ENCODE measurements at places on chromosomes 13 and 19. TPM values are rescaled to one million over a fixed set of nuclear protein-coding genes. Genes with fewer than 3 reads are reported as not detected.

Gene CEACAM8
- 0.20 TPM for polyA plus RNA-seq

Gene HMG20B
- 91.9 TPM for polyA plus RNA-seq

Gene RNASEH2A
- 44.1 TPM for polyA plus RNA-seq

Gene LHB
- not detected for polyA plus RNA-seq

Gene ZIC2
- 0.18 TPM for polyA plus RNA-seq

DNA sequence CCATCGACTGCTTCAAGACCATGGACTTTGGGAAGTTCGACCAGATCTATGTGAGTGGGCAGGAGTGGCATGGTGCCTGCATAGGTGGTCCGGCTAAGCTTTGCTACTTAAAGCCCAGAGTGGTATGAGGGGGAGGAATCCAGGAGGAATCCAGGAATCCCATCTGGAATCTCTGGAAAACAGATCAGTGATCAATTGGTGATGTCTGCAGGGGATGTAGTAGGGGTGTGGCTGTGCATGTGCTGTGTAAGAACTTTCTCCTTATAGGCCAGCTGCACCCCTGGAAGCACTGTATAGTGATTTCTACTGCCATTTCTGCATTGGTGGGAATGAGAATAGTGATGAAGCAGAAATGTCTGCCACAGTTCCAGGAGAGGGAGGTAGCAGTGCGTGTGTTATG, 23.6 kb downstream of the PNPLA6 start:
- DNase-seq: no peak

- DNase-seq: no peak
Observed at GRCh38 chr13:21668732-21669275, 2.1 kb upstream of the FGF9 start.

- DNase-seq: no peak
Observed at GRCh38 chr13:94192431-94192975, 287.0 kb downstream of the DCT start.

- DNase-seq: no peak
Observed at GRCh38 chr19:53864308-53864836, 3.3 kb upstream of the MYADM start.

DNA sequence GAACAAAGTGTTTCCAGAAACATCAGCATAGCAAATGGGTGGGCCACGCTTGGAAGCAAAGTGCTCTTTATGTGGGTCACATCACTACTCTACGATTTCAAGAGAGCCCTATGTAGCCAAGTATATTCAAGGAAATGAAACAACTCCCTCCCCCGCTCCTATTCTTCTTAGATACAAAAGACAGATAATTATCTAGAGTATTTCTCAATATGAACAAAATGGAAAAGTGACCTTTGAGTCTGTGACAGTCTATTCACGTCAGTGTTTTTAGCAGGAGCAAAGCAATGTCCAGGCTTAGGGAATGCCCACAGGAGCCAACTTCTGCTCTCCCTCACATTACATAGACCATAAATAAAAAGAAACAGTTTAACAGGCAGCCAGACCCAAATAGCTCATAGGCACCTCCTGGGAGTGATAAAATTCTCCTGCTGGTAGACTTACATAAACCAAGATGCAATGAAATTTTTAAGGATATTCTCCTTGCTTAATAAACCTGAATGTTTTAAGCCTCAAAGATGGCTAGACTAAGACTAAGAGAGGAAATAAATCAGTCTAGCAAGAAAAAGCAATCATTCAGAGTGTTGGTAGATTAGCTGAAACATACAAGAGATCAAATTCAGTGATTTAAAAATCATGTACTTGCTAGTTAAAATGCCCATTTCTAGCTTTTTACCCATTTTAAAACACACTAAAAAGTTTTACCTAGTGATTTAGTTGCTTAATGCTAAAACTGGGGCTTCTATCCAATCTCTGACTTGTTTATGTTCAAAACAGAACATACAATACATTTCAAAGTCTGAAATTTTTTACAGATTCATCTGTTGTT, 182.8 kb downstream of the RGCC start:
- DNase-seq: no peak

GRCh38 chr13:76865996-76866503, 20.2 kb downstream of the KCTD12 start:
- no peak for DNase-seq

DNA sequence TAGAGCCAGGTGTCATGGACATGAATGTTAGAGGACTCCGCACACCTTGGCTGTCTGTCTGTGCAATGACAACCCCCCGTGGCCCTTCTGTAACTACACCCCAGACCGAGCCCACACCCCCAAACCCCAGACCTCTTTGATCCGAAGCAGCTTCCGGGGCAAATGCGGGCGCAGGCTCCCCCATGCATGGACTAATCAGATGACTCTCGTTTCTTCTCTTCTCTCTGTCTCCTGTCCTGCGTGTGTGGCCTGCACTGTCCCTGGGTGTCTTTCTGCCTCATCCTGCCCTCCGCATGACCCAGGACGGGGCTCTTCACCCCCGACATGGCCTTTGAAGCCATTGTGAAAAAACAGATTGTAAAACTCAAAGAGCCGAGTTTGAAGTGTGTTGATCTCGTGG, 38.9 kb downstream of the TMED1 start:
- DNase-seq: no peak

DNA sequence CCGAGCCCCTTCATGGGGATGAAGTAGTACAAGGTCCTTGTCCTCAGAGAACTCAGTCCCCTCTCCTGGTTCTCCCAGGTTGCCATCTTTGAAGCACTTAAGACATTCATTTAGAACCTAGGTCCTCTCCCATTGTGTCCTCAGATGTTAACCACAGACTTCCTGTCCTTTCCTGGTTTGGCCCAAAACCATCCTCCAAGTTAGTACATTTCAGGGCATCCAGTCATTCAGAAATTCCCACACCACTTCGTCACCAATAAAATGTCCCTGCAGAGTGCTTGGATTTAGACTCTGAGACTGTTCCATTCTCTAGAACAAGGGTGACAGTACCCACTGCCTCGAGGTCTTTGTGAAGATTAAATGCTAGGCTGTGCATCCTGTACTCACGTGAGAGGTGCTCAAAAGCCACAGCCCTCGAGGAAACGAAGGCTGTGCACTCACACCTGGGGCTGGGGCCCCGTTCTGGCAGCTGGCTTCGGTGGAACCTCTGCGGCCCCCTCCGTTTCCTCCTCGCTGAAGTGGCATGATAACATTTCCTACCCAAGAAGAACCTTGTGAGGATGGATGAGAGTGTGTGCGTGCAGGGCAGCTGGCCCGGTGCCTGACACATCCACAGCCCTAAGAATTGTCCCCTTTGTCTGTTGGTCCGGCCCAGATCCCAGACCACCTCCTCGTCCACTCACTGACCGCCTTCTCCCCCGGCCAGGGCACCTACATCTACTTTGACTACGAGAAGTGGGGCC, 4.7 kb downstream of the LENG1 start:
- DNase-seq: no peak

Data from renal cortex interstitium (tissue), 15 donors.